ENCODE measurements at places on chromosomes 11 and 22.

GRCh38 chr22:39707816-39708215 is 137.3 kb downstream of the CACNA1I start:
- no peak for DNase-seq

DNA sequence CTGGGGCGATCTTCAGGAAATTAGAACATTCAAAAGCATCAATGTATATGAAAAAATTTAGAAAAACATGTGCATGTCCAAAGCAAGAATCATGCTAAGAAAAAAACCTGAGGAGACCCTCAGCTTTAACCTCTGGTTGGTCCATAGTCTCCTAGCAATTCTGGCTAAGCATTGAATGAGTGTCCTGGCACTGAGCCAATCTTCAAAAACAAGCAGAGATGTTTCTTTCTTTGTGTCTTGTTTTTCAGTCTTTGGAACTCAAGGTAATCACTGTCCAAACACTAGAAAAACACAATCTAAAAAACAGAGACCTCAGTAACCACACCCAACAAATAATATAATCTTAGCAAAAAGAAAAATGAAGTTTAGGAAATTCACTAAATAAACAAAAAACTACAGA is 205.4 kb upstream of the CARD18 start:
- no peak for DNase-seq

- no peak for DNase-seq
Observed at GRCh38 chr11:95762534-95762933, 27.0 kb downstream of the FAM76B start.

- DNase-seq: no peak
Observed at GRCh38 chr11:6498544-6498943, 1.5 kb downstream of the DNHD1 start.

- no peak for DNase-seq
Observed at GRCh38 chr22:20279662-20280134, 11.6 kb upstream of the RTN4R start.

DNA sequence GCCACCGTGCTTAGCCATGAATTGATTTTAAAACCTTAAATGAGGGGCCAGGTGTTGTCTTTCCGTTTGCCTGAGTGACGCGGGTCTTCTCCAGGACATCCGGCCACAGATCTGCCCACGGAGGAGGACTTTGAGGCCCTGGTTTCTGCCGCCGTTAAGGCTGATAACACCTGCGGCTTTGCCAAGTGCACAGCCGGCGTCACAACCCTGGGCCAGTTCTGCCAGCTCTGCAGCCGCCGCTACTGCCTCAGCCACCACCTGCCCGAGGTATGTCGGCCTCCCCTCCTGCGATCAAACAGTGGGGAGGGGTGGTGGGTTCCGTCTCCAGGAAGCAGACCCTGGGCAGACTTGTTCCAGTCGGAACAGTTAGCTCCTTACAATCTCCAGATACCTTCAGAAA is 34.4 kb downstream of the IGHMBP2 start:
- no peak for DNase-seq

DNA sequence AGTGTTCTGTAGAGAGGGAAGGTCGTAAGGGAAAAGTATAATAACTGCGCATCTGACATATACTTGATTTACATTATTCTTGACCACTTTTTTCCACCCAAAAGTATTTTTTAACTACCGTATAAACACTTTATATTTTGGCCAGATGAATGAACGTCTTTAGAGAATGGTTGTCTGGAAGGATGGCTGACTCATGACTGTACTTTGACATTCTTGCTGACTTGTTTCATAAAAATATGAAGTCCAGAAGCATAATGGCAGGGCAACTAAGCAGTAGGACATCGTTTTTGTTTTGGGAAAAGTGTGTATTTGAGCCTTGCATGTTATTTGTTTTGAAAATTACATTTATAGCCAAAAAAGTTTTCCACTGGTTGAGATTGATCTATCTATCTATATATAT is 110.0 kb downstream of the OSBP2 start:
- no peak for DNase-seq

DNA sequence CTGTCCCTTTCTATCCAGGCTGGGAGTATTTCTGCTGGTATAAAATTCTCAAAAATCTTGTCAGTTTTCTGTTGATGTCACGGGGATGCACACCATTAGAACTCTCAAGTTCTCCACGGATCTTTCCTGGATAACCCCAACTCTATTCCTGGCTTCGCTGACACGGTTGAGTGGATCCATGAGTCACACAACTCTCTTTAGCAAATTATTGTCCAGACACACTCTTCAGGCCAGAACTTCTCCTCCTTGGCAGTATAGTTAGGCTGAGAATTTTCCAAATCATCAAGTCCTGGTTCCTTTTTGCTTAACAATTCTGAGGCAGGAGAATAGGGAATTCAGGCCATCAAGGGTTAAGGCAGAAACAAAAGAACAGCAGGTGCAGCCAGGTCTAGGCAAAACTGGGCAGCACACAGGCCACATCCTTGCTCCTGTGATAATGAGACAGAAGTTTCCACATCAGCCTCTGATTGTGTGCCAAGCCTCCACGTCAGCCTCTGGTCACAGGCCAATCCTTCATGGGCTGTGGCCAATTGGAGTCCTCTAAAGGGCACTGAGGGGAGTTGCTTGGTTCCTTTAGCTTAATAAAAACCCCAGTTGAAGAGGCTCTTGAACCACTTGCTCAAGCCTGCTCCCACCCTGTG is 5.7 kb upstream of the ACAT1 start:
- peak; percentile 66 for DNase-seq

DNA sequence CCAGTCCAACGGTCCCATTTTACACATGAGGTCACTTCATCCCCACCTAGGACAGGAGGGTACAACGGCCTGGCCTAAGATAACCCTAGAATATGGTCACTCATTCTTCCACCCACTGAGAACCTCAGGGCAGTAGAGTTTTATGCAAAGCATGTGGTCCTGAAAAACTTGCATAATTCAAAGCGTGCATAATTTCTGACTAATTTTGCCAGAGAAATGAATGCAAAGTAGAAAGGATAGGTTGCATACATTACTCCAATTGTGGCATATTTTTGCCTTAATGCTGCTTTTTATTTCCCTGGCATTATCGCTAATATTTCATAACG is 32.5 kb upstream of the SLC35C1 start:
- no peak for DNase-seq

Measured in A673 (cell line).